ENCODE measurements at places on chromosomes 12 and 14. TPM values are rescaled to one million over a fixed set of nuclear protein-coding genes. Genes with fewer than 3 reads are reported as not detected.

The SLCO1A2 gene
- total RNA-seq, result not detected

The MYBPC1 gene
- 0.10 TPM for total RNA-seq

The ACADS gene
- total RNA-seq, result 11.9 TPM

The GALNT16 gene
- total RNA-seq, result not detected

The TNFAIP2 gene
- 145 TPM for total RNA-seq

The NDUFB1 gene
- 270 TPM for total RNA-seq

The PTGER2 gene
- not detected for total RNA-seq

The APOLD1 gene
- total RNA-seq, result 2.1 TPM

The NEK9 gene
- 24.7 TPM for total RNA-seq

The COPS7A gene
- total RNA-seq, result 103 TPM

The SRGAP1 gene
- 1.0 TPM for total RNA-seq

The FGD4 gene
- 19.2 TPM for total RNA-seq

The RNASE3 gene
- not detected for total RNA-seq

The KRT86 gene
- total RNA-seq, result 0.81 TPM

The CLEC6A gene
- total RNA-seq, result not detected

The SPX gene
- total RNA-seq, result not detected

The LRRC43 gene
- not detected for total RNA-seq

The BHLHE41 gene
- 79.8 TPM for total RNA-seq

The CCDC177 gene
- total RNA-seq, result not detected

The ACSS3 gene
- total RNA-seq, result not detected

The OVCH1 gene
- not detected for total RNA-seq

The AP1G2 gene
- 67.6 TPM for total RNA-seq

The TNS2 gene
- 57.7 TPM for total RNA-seq

The CLEC2B gene
- not detected for total RNA-seq

The RFLNA gene
- total RNA-seq, result not detected

The ZC3H14 gene
- 17.3 TPM for total RNA-seq

The ESR2 gene
- not detected for total RNA-seq

The GARIN6 gene
- not detected for total RNA-seq

The CMKLR1 gene
- total RNA-seq, result not detected

The SLC8A3 gene
- not detected for total RNA-seq

The TSHR gene
- not detected for total RNA-seq

The LMNTD1 gene
- not detected for total RNA-seq

The KRT79 gene
- total RNA-seq, result not detected

The SERPINA9 gene
- total RNA-seq, result not detected

The NXPH4 gene
- total RNA-seq, result 2.8 TPM

The RTN1 gene
- total RNA-seq, result not detected

The CARMIL3 gene
- total RNA-seq, result 1.1 TPM

Data from HT-29 (cell line).